ENCODE measurements at places on chromosomes 5 and 9. TPM values are rescaled to one million over a fixed set of nuclear protein-coding genes. Genes with fewer than 3 reads are reported as not detected.

Gene PAXX
- 63.4 TPM for total RNA-seq

Gene C5orf46
- not detected for total RNA-seq

Gene VAV2
- total RNA-seq = 54.3 TPM

Gene PDZD2
- 4.3 TPM for total RNA-seq

Gene OGN
- total RNA-seq = not detected

Gene FOXE1
- total RNA-seq = 4.2 TPM

Gene NFIL3
- total RNA-seq = 30.4 TPM

Gene PCDHB12
- 2.3 TPM for total RNA-seq

Gene RAB3C
- 10.1 TPM for total RNA-seq

Gene CYLC2
- total RNA-seq = not detected

Gene SMIM33
- total RNA-seq = not detected

Gene FOXI1
- not detected for total RNA-seq

Gene SAPCD2
- 21.9 TPM for total RNA-seq

Gene APBA1
- total RNA-seq = 6.9 TPM

Gene SLC36A1
- 18.2 TPM for total RNA-seq

Gene FREM1
- total RNA-seq = 8.6 TPM

Gene HBEGF
- total RNA-seq = 4.7 TPM

Gene SPINK4
- total RNA-seq = not detected

Gene PCDHAC2
- 2.7 TPM for total RNA-seq

Gene NPM1
- 1,650 TPM for total RNA-seq

Gene TJP2
- total RNA-seq = 187 TPM

Gene THBS4
- total RNA-seq = 8.8 TPM

Gene ANKRD31
- total RNA-seq = 0.45 TPM
